ENCODE measurements at places on chromosomes 16 and 17.

- no peak for DNase-seq
Observed at GRCh38 chr16:17654142-17654541, 183.4 kb upstream of the XYLT1 start.

GRCh38 chr16:73048292-73049080 is 558 bp upstream of the ZFHX3 start:
- DNase-seq, result peak; percentile 65

DNA sequence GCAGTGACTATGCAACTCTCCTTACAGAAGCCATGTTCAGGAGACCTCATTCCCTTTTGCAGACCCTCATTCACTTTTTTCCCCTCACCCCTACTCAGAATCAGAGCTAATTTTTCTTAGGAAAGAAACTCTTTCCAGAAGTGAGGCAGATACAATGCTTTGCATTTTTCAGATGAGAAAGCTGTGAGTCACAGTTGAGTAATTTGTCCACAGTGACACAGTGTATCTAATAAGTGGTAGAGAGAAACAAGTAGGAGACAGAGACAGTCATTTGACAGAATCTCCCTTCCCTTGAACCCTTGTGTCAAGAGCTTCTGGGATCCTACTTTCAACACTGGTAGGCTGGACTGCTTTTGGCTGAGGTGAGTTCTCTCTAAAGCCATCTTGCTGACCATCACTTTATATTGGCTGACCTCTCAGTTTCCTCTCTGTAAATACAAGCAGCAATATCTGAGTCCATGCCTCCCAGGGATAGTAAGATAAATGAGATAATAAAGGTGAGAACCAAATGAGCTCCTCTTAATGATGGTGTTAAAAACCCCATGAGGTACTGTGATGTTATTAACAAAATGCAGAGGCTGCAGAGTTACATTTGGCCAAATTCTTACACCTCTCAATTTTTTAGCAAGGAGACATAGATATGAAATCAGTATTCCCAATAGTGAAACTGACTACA is 130.8 kb downstream of the CA10 start:
- peak; percentile 56 for DNase-seq

- peak; percentile 36 for DNase-seq
Observed at GRCh38 chr17:78133971-78134898, 3.7 kb downstream of the TMC8 start.

GRCh38 chr17:35432176-35433074 is at the start of gene SLFN12:
TSS of gene SLFN12 (minus strand) at chr17:35432500. CDS start at chr17:35423028, 9,472 bp downstream.
- DNase-seq, result peak; percentile 96

- DNase-seq, result peak; percentile 77
Observed at GRCh38 chr17:65100316-65101140, 36.6 kb upstream of the RGS9 start.

DNA sequence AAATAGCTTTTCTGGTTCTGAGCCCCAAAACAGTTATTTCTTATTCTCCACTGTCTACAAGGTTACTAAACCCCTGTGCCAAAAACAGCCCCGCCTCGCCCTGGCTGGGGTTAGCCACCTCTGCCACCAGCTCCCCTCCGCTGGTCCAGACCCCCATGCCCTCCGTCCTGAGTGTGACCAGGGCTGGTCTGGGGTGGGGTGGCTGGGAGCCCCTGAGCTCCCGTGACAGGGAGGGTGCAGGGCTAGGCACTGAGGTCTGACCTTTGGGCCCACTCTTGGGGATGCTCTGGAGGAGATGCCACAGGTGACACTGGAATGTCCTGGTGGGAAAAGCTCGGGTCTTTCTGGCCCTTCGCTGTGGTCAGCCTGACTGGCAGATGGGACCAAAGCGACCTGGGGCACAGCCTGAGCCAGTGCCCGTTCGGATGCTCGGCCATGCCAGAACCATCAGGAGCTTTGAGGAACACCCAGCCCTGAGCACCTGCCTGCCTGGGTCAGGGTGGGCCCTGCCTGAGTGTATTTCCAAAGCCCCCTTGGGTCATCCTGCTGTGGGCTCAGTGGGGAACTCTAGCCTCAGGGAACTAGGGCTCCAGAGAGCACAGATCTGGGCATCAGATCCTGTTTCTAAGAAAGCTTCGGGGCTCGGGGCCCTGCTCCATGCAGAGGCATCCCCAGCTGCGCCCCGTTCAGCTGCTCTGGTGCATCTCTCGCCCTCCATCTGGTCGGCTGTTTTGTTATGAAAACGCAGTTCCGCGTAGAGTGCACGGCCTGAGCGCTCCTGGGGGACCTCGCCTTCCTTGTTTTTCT is 72.1 kb upstream of the GNG13 start:
- no peak for DNase-seq

- no peak for DNase-seq
Observed at GRCh38 chr17:80946449-80946848, 45.2 kb upstream of the CHMP6 start.

DNA sequence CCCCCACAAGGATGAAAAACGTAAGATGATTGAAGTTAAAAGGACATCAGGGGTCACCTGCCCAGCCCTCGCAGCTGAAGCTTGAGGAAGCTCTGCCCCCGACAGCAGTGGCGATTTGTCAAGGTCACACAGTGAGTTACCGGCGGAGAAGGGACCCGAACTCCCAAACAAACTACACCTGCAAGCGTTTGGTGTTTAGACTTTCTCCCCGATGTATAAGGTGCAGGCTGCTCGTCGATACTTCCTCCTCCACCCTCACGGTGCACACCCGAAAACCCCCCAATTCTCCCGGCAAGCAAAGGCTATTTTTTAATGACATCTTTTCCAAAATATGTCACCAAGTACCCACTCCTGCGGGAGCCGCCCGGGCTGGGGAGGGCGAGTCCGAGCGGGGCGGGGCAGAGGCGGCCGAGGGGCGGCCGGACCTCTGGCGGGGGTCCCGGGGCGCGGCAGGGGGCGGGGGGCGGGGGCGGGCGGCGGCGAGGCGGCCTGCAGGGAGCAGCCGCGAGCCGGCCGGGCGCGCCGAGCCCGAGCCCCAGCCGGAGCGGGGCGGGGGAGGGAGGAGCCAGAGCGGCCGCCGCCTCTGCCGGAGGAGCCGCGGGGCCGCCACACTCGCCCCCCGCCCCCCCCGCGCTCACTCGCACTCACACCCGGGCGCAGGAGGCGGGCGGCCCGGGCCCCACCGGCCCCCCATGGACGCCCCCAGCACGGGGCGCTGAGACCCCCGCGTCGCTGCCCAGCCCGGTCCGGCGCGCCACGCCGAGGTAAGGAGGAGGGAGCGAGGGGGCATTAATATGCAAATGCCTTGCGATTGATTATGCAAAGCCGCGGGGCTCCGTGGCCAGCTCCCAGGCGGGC is at the start of gene THRA:
Gene THRA (plus strand): TSS at position 637 of the 858 bp plus-strand sequence. CDS start 11,524 bp downstream, outside the sequence.
- DNase-seq, result peak; percentile 42

DNA sequence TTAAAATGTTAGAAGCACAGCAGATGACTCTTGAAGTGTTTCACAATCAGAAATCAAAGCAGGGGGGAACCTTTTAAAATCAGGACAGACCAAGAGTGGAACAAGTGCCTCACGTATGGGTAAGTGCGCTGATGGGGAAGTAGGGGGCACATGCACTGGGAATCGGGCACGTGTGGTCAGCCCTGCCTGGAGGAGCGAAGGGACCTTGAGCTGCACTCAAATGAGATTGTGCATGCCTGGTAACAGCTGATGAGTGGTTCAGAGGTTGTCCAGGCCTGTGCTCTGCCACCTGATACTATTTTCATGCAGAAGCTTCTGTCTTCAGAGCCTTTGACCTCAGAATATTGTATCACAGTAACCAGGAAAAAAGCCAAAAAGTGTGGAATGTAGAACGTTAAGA is 13.7 kb upstream of the XYLT2 start:
- DNase-seq, result no peak

DNA sequence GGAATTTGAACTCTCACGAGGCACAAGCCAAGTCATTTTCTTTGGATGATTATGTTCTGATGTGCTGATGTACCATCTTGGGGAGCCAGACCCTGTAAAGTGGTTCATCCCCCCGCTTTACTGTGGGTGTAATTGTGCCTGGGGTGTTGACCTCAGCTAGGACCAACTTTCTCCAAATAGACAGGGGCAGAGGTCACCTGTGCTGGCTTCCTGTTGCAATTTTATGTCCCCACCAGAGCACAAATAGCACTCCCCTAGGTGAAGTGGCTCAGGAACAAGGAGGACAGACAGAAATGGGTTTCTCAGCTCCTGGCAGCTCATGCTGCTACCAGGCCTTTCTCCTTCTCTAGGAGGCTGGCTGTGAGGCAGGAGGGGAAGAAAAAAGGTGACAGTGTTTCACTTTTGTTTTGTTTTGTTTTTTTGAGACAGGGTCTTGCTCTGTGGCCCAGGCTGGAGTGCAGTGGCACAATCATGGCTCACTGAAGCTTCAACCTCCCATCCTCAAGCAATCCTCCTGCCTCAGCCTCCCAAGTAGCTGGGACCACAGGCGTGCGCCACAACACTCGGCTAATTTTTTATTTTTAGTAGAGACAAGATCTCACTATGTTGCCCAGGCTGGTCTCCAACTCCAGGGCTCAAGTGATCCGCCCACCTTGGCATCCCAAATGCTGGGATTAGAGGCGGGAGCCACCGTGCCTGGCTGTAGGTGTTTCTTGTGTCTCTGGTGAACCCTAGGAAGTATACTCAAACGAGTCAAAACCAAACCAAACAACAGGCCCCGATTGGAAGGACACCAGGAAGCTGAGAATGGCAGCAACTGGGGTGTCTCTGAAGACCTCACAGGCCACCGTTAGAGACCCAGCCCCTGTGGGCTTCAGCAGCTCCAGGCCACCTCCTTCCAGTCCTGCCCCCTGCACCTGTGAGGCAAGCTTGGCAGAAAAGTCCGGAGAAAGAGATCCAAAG is 32.5 kb upstream of the WFIKKN2 start:
- DNase-seq, result no peak

DNA sequence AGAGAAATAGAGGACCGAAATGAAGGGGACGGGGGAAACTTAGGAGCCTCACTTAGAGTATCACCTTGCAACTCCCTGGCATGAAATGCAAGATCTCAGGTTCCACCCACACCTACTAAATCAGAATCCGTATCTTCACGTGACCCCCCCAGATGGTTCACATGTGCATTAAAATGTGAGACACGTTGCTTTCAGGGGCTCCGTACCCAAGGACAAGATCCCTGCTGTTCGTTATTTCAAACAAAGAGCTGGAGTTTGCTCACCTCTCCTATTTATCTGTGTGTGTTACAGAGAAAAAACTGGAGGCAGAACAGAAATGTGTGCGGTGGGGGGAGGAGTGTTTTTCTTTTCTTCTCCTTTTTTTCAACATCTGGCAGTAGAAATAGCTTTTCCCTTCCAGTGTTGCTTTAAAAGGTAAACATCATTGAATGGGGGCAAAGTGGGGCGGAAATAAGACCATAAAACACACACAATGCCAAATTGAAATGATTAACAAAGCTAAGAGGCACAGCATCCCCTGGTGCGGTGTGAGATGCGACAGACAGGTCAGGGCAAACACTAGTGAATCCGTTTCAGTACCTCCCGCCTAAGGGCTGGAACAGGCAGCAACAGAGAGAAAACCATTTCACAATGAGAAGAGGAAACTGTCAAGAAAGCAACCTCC is 145.4 kb downstream of the SOX9 start:
- no peak for DNase-seq

- no peak for DNase-seq
Observed at GRCh38 chr16:58196898-58197313, 1.0 kb downstream of the CSNK2A2 start.

- no peak for DNase-seq
Observed at GRCh38 chr16:13527332-13527731, 392.6 kb upstream of the ERCC4 start.

GRCh38 chr16:82979406-82980111 is 352.8 kb downstream of the CDH13 start:
- DNase-seq, result peak; percentile 39

- peak; percentile 95 for DNase-seq
Observed at GRCh38 chr17:50047488-50048126, 8.3 kb upstream of the ITGA3 start.

DNA sequence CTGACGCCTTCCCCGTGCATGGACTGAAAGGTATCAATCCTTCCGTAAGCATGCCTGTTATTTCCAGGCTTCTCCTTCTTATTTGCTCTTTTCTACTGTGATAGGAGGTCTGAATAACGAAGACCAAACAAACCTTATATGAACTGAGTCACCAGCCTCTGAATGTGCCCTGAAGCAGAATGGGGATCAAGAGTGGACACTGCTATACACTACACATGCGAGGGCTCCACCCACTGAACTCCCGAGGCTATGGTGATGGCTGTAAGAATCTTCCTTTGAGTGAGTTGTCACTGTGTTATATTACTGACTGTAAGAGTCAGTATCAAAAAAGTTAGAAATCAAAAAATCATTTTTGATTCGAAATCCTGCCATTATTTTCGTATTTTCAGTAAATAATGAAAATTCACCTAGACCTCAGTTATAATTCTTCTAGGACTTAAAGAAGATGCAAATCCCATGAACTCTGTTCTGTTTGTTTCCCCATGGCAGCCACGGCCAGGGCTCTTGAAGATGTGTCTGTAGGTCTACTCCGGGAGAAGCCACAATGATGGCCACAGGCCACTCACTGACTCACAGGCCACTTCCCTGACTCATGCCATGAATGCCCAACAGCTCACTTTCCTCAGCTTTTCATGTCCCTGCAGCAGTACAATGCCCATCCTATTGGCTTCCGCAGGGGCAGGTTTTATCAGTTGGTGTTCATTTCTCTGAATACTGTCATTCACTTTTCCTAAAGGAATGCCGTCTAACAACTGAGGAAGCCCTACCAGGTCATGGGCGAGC is 54.7 kb downstream of the ZZEF1 start:
- DNase-seq, result peak; percentile 84

DNA sequence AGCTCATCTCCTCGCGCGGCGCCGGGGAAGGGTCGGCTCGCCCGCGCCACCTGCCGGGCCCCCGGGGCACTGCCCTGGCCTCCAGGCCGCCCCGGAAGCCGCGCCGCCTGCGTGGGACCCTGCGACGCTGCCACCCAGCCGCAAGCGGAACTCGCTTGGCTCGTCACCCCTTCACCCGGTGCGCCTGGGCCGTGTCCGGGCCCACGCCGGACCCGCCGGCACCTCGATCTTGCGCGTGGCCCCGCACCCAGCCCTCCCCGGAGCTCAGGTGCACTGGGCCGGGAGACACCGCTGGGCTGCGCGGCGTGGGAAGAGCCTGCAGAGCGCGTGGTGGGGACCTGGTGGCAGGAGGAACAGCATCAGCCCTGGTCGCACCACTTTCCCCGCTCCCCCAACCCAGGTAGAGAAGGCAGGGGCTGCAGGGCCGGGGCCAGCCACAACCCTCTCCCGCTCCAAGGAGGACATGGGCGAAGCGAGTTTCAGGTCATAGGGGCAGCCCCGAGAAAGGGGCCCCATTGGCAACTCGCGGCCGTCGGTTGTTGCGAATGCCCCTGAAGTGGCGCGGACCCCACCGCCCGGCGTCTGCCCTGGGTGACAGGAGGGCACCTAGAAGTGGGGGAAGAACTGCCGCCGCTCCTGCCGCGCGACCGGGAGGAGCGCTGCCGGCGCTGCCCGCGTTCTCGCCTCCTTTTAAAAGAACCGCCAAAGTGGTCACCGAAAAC is 363 bp upstream of the MIF4GD start:
- DNase-seq, result peak; percentile 58

All from M059J (cell line).